Osteocyte (in vitro differentiated cells): ENCODE measurements at places on chromosomes 12 and 14. TPM values are rescaled to one million over a fixed set of nuclear protein-coding genes. Genes with fewer than 3 reads are reported as not detected.
A peak's percentile ranks its signal among the peaks of the same experiment; 100 is the strongest.

The NEUROD4 gene
- not detected in 2 replicates for total RNA-seq

The GPD1 gene
- 0.43 TPM in 1 of 2 replicates, not detected in the other for total RNA-seq

The HOXC13 gene
- not detected in 2 replicates for total RNA-seq

The IL22 gene
- total RNA-seq = not detected in 2 replicates

The CLEC9A gene
- total RNA-seq = not detected in 2 replicates

The CCDC196 gene
- total RNA-seq = not detected in 2 replicates

The SERPINA12 gene
- total RNA-seq = not detected in 2 replicates

DNA sequence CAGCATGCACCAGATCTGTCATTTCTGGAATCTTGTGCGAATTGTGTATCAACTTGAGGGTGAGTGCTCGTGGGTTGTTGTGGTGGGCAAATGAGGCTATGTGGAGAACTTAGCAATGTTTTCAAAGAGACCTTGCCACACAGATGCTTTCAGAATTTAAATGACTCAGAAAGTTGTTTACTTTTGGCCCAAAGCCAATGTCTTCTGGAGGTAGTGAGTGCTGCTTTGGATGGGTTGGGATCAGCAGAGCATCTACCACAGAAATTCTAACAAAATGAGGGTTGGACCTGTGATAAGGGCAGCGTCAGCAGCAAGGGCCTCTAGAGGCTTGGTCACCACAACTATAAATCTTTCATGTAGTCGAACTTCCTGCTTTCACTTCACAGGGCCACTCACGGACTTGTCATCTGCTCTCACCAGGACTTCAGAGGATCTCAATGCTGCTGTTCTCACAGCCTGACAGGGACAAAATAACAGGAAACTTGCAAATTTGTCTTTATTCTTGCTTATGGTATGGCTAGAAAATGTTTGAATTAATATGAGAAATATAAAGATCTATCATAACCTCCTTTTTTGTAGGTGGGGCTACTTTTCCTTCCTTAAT lies 111.4 kb downstream of the DACT1 start:
- H3K4me1 ChIP-seq = peaks cover 25% of the 10 kb centered on the region
- H3K36me3 ChIP-seq = no peaks in the 10 kb centered on the region
- no peak for DNase-seq
- H3K27me3 ChIP-seq = no peaks in the 10 kb centered on the region
- H3K27ac ChIP-seq = no peak overlapping the region

DNA sequence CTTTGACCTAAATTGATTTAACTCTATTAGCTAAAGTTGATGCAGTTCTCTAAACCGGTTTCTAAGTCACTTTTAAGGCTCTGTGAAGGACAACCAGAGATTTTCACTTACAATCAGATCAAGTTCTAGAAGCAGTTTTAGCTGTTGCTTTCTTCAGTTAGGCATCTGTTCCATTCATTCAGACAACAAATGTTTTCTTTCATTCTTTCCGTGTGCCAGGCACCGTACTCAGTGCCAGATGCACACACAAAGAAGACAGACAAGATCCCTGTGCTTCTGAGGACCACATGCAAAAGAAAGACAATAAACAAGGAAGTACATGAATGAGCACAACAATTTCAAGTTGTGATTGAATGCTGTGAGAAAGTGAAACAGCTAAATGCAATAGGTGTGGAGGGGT lies 11.1 kb upstream of the EGLN3 start:
- H3K4me1 ChIP-seq = no peaks in the 10 kb centered on the region
- DNase-seq = no peak
- peaks cover 14% of the 10 kb centered on the region for H3K27me3 ChIP-seq
- H3K27ac ChIP-seq = no peak overlapping the region

- no peak overlapping the region for H3K27ac ChIP-seq
- no peaks in the 10 kb centered on the region for H3K27me3 ChIP-seq
- H3K36me3 ChIP-seq = peaks cover 37% of the 10 kb centered on the region
- DNase-seq = no peak
- peaks cover 13% of the 10 kb centered on the region for H3K4me1 ChIP-seq
Observed at GRCh38 chr12:96261557-96261956, 67.4 kb downstream of the ELK3 start.

DNA sequence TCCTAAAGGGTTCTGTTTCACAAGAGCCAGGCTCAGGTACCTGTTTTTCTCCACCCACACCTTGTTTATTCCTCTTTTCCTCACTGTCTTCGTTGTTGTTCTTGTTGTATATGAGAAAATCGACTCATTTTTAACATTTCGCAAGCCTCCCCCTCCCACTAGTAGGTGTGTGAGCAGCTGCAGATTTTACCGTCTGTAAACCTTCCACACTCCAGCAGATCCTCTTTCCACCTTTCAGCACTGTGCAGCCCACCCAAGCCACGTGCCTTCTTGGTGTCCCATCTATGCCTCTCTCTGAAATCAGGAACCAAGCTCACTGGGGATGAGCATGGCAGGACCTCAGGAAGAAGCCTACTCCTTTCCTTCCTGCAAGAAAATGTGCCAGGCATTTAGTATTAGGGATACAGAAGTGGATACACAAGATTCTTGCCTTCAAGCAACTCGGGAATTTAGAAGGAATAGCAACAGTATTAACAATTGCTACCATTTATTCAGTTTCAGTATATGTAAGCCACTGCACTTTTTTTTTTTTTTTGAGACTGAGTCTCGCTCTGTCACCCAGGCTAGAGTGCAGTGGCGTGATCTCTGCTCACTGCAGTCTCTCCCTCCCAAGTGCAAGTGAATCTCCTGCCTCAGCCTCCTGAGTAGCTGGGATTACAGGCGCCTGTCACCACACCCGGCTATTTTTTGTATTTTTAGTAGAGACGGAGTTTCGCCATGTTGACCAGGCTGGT lies 113.6 kb downstream of the CHST11 start:
- H3K27me3 ChIP-seq = no peaks in the 10 kb centered on the region
- H3K36me3 ChIP-seq = peaks cover 3% of the 10 kb centered on the region
- no peak overlapping the region for H3K27ac ChIP-seq
- H3K4me1 ChIP-seq = no peaks in the 10 kb centered on the region
- DNase-seq = no peak

- no peak for DNase-seq
- no peak overlapping the region for H3K27ac ChIP-seq
- H3K36me3 ChIP-seq = no peaks in the 10 kb centered on the region
Observed at GRCh38 chr12:91606662-91607377, 424.2 kb upstream of the DCN start.

DNA sequence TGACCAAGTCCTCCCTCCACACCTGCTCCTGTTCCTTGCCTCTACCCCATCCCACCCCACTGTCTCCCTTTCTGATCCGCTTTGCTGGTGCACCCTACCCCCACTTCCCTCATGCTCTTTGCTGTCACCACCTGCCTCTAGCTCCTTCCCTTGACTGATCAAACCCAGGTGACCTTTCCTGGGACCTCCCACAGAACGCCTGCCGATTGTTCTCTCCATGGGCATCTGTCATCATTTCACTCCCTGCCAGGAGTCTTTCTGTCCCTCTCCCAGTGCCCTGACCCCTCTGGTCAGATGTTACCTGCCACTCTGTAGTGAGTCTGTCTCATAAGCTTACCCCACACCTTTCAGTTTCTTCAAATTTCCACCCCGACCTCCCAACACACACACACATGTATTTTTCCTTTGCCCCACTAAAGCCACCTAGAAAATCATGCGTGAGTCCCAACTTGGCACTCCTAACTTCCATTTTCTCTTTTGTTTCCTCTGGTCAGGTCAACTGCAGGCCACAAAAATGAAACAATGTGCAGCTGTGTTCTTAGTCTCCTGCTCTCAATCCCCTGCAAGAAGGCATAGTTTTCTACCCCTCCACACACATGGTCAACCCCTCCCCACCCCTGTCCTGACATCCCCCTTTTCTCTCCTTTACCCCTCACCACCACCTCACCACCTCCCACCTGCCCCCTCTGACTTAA lies 229.8 kb downstream of the DPF3 start:
- H3K36me3 ChIP-seq = peaks cover 2% of the 10 kb centered on the region
- DNase-seq = no peak
- H3K27me3 ChIP-seq = no peaks in the 10 kb centered on the region
- no peak overlapping the region for H3K4me3 ChIP-seq
- H3K4me1 ChIP-seq = peaks cover 38% of the 10 kb centered on the region

- peaks cover 52% of the 10 kb centered on the region for H3K4me1 ChIP-seq
- no peak overlapping the region for H3K4me3 ChIP-seq
- H3K36me3 ChIP-seq = peaks cover 8% of the 10 kb centered on the region
- peak overlapping the region; percentile 72 for H3K27ac ChIP-seq
- no peaks in the 10 kb centered on the region for H3K27me3 ChIP-seq
Observed at GRCh38 chr12:2373307-2373706, 320.5 kb downstream of the CACNA1C start.

DNA sequence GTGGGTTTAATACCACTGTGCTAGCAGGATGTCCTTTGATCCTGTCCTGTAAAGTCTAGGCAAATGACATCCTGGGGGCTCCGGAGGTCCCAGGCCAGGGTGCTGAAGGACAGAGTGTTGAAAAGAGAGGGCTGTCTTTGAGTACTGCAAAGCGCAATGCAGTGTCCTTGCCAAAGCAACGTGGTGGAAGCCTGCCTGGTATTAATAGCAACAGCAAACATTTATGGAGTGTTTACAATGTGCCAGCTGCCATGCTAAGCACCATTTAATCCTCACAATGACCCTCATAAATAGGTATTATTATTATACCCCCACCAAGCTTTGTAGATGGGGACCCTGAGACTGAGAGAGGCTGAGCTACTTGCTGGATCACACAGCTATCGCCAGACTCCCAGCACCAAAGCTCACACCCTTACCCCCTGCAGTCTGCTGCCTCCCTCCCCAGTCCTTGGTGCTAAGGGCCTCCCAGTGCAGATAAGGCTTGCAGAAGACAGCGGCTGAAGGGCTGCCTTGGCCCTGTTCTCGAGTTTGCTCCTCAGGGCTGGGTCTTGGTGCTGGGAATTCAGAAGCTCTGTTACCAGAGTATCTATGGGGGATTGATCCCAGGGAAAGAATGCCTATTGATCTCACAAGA lies 427.7 kb downstream of the FUT8 start:
- H3K36me3 ChIP-seq = no peaks in the 10 kb centered on the region
- no peak overlapping the region for H3K4me3 ChIP-seq
- no peak overlapping the region for H3K27ac ChIP-seq
- peaks cover 4% of the 10 kb centered on the region for H3K27me3 ChIP-seq

- H3K36me3 ChIP-seq = no peaks in the 10 kb centered on the region
- no peak within 1 kb of the TSS for H3K27ac ChIP-seq
- no peaks in the 10 kb centered on the region for H3K27me3 ChIP-seq
- H3K4me1 ChIP-seq = no peaks in the 10 kb centered on the region
- no peak within 1 kb of the TSS for H3K4me3 ChIP-seq
- DNase-seq = no peak
Observed at GRCh38 chr12:67989184-67989920, at the start of gene IFNG-AS1. Gene IFNG-AS1 (plus strand): TSS chr12:67989447.

DNA sequence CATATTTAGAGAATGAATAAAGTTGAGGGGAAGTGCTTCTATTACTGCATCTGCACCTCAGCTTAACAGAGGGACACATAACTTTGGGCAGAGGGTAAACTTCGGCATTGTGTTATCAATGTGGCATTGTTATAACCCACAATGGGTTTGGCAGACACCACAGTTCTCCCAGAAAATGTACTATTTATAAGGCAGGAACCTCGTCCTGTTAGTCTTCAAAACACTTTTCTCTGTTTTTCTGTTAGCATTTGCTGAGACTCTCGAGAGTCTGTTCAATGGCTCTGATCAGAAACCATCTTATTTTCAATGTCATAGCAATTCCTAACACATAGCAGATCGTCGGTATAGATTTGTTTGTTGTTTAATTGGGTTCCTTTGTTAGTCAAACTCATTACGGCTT lies 13.9 kb downstream of the PPP1R36 start:
- H3K4me3 ChIP-seq = no peak overlapping the region
- H3K27me3 ChIP-seq = no peaks in the 10 kb centered on the region
- no peaks in the 10 kb centered on the region for H3K36me3 ChIP-seq
- no peak for DNase-seq

DNA sequence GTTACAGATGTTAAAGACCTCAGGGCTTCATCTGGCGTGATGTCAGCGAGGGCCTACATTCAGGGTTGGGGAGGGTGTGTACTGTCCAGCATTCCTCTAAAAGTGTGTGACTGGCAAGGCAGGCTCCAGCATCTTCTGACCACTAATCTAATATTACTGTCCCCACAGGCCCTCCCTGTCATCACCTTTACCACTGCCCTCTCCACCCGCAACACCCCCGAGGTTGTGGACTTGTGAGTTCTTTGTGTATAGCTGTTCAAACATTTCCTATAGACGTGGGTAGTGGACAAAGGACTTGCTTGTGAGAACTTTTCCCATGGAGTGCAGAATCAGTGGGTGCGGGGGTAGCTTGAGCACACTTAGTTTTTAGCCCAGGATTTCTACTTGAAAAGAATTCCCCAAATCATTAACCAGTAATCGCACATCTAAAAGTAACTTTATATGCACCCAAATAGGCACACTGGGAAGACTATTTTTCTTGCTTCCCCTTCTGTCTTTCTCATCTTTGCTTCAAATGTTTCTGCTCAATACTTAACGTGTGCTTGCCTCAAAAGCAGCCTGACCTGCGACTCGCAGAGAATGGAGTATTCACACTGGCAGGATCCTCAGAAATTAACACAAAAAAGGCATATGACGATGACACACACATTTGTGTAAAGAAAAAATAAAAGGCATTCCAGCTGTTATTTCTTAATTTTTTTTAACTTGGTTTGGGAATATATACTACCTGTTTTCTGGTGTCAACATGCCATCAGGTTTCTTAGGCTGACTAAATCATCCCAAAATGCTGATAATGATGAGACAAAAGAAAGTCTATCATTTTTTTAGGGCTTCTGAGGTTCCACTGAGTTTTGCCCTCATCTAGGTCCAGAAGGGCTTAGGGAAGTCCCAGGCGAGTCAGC lies 158.4 kb upstream of the HIF1A start:
- no peak for DNase-seq
- no peaks in the 10 kb centered on the region for H3K27me3 ChIP-seq
- H3K4me1 ChIP-seq = peaks cover 23% of the 10 kb centered on the region
- H3K36me3 ChIP-seq = no peaks in the 10 kb centered on the region

GRCh38 chr14:104885973-104886689 lies 21.1 kb downstream of the CEP170B start:
- peaks cover 3% of the 10 kb centered on the region for H3K4me1 ChIP-seq
- no peak for DNase-seq
- no peaks in the 10 kb centered on the region for H3K27me3 ChIP-seq
- H3K36me3 ChIP-seq = peaks cover 3% of the 10 kb centered on the region

GRCh38 chr12:56633468-56634241 lies 3.5 kb upstream of the BAZ2A start:
- DNase-seq = no peak
- no peaks in the 10 kb centered on the region for H3K27me3 ChIP-seq
- peaks cover 61% of the 10 kb centered on the region for H3K4me1 ChIP-seq
- H3K36me3 ChIP-seq = peaks cover 14% of the 10 kb centered on the region
- H3K27ac ChIP-seq = peak overlapping the region; percentile 84

GRCh38 chr12:46450279-46450748 lies 77.7 kb upstream of the SLC38A2 start:
- peaks cover 3% of the 10 kb centered on the region for H3K36me3 ChIP-seq
- peaks cover 32% of the 10 kb centered on the region for H3K4me1 ChIP-seq
- no peak overlapping the region for H3K27ac ChIP-seq
- H3K4me3 ChIP-seq = no peak overlapping the region
- H3K27me3 ChIP-seq = no peaks in the 10 kb centered on the region
- DNase-seq = no peak

DNA sequence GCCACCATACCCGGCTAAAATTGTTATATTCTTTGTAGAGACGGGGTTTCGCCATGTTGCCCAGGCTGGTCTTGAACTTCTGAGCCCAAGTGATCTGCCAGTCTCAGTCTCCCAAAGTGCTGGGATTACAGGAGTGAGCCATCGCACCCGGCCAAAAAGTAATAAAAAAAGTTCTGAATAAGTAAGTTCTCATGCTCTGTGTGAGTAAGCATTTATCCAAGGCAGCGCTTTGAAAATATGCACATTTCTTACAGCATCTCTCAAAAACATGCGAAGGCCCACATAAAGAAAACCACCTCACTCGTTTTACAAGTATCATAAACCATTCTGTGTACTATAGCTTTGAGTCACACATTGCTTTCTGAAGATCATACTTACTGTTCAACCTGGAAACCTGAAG lies 8.6 kb downstream of the GIT2 start:
- H3K27ac ChIP-seq = no peak overlapping the region
- H3K4me1 ChIP-seq = peaks cover 11% of the 10 kb centered on the region
- H3K4me3 ChIP-seq = no peak overlapping the region
- no peak for DNase-seq
- H3K27me3 ChIP-seq = no peaks in the 10 kb centered on the region
